Upper lobe of right lung (tissue), 1 donor: ENCODE measurements at places on chromosomes 7 and 10. TPM values are rescaled to one million over a fixed set of nuclear protein-coding genes. Genes with fewer than 3 reads are reported as not detected.
A peak's percentile ranks its signal among the peaks of the same experiment; 100 is the strongest.

The TLX1 gene
- not detected for total RNA-seq

DNA sequence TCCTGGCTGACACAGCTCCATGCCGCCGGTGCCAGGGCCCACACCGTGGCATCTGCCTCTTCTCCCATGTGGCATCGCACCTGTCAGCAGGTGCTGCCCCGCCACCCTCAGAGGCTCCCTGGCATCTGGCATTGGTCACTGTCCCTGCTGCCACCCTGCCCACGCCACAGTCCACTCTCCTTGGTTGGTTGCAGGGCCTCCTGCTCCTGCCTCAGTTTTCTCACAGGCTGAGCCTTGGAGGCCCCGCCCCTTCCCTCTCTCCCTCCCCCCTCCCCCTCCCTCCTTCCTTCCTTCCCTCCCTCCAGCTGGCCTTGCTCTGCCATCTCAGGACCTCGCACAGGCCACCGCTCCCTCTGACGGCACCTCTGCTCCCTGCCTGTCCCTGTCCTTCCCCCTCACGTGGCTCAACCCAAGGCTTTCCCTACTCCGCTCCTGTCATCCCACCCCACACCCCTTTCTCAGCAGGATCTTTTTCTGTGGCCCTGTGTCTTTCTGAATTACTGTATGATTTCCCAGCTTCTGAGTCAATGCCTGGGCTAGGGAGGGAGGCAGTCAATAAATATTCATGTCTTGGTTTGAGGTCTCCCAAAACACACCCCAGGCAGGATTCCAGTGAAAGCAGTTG is 87.4 kb downstream of the INPP5A start:
- DNase-seq: peak; percentile 58

DNA sequence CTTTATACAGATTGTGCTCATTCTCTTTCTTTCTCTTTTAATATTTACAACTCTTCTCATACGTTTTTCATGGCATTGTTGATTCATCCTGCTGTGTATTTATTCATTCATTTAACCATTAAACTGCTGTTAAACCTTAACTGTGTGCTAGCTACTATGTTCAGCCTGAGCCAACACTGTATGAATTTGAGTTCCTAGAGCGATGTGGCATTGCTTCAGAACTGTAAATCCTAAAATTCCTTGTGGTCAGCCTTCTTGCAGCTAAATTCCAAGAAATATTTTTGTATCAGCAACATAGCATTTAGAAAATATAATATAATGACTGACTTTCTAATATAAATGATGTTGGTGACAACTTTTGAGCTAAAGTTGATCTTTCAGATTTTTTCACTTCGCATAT is 184.7 kb upstream of the FZD1 start:
- DNase-seq: no peak

DNA sequence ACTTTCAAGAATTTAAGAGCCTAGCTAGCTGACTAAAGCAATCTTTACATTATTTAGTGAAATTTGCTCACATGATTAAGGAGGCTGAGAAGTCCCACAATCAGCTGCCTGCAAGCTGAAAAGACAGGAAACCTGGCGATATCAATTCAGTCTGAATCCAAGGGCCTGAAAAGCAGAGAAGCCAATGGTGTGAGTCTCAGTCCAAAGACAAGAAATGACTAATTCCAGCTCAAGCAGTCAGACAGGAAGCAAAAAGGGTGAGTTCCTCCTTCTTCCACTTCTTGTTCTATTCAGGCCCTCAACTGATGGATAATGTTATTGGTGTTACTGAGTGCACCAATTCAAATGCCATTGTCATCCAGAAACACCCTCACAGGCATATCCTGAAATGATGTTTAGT is 1231.6 kb upstream of the CELF2 start:
- no peak for DNase-seq

DNA sequence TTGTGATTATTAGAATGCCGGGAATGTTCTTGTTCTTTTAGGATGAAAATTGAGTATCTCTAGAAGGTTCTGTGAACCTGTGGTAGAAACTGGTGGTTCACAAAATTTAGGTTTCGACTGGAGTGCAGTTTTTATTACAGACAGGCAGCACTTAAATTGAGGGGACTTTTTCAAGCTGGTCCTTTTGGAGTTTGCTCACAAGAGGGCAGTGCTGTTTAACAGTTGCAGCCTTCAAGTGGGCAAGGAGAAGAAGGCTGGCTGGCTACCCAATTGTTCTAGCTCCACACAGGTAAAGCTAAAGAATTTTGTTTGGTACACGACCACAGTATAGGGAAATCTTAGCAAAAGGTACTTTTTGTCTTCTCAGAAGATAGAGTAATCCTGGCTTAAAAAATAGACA is 233.6 kb downstream of the SNX13 start:
- no peak for DNase-seq

- DNase-seq: no peak
These were observed 327.3 kb downstream of the PHTF2 start for GRCh38 chr7:78125884-78126283.

- no peak for DNase-seq
These were observed 1021.6 kb downstream of the GATA3 start for GRCh38 chr10:9076066-9076465.

The RADIL gene
- 7.3 TPM for total RNA-seq

The SMKR1 gene
- total RNA-seq: not detected

- DNase-seq: no peak
These were observed 22.7 kb upstream of the TRPV6 start for GRCh38 chr7:142908290-142908689.

GRCh38 chr7:36887233-36887632 is 162.9 kb upstream of the AOAH start:
- no peak for DNase-seq

DNA sequence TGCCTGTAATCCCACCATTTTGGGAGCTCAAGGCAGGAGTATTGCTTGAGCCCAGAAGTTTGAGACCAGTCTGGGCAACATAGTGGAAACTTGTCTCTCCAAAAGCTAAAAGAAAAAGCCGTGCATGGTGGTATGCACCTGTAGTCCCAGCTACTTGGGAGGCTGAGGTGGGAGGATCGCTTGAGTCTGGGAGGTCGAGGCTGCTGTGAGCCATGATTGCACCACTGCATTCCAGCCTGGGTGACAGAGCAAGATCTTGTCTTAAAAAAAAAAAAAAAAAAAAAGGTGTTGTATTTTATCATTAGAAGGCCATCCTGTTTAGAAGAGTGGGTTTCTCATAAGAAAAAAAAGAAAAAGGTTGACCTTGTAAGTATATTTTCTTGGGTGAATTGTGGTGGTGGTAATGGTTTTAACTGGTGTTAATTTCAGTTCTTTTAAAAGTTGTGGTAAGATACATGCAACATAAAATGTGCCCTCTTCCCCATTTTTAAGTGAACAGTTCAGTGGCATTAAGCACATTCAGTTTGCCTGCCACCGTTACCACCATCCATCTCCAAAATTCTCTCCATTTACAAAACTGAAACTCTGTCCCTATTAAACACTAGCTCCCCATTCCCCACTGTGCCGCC is 34.7 kb downstream of the GRIFIN start:
- DNase-seq: no peak

- DNase-seq: peak; percentile 72
These were observed 227.5 kb downstream of the WDR11 start for GRCh38 chr10:121078672-121079102.

GRCh38 chr10:63005246-63005645 is 127.9 kb upstream of the NRBF2 start:
- no peak for DNase-seq

The FLNC gene
- total RNA-seq: 7.7 TPM

The ALDH18A1 gene
- 32.8 TPM for total RNA-seq

DNA sequence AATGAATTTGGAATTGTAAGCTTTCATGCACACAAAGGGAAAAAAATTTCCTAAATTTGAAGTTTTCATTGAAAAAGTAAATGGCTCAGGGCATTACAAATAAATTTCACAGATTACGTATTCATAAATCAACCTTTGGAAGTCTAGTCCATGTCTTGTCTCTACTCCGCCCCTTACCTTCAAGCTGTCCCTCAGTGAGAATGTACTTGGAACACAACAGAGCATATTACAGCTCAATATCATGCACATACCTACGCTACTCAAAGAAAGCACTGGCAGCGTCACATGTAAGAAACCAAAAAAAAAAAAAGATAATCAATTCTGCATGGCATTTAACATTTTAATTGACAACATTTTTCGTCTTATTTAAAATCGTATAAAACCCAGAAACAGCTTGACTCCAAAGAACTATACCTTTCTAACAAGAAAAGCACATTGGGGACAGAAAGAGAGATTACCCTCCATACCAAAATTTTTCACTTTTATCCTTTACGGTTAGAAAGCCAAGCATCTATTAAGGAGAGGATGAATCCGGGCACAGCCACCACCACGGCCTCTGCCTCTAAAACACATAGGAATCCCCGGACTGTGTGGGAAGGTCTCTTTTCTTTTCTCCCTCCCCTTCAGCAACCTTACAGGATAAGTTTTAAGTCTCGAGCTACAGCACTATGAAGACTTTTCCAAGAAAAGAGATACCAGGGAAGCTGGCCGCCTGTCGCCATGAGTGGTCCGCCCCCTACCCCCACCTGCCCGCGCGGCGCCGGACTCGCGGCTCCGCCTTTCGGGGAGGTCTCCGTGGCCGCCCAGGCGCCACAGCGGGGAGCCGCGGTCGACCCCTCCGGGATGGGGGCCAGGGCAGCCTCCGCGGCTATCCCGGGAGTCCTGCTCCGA is 1.1 kb downstream of the JMJD1C start:
- DNase-seq: no peak

DNA sequence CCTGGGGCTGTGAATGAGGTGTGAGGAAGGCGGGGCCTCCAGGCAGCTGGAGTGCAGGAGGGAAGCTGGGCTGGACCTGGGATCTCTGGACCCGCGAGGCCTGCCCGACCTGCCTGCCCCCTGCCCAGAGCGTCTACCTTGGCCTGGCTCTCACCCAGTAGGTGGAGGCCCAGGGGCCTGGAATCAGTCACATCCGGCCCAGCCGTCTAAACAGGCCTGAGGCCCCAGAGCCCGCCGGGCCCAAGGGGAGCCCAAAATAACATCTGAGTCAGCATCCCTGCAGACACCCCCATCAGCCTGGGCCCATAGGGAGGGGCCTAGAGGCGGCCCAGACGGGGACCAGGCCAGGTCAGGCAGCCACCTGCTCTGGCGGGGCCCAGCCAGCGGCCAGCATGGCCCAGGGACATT is 15.1 kb upstream of the ELN start:
- DNase-seq: no peak

DNA sequence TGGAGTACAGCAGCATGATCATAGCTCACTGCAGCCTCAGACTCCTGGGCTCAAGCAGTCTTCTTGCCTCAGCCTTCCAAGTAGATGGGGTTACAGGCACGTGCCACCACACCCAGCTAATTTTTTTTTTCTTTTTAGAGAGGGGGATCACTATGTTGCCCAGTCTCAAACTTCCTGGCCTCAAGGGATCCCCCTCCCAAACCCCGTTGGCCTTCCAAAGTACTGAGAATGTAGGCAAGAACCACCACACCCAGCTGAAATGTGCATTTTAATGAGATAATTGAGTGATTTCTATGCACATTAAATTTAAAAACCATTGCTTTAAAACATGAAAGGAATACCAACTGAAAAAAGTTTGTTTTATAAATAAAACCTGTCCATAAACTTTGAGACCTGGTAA is 25.6 kb downstream of the MARCHF5 start:
- no peak for DNase-seq

GRCh38 chr7:21869785-21870402 is 75.8 kb downstream of the CDCA7L start:
- no peak for DNase-seq

The ZNF736 gene
- total RNA-seq: 13.5 TPM

- DNase-seq: peak; percentile 91
These were observed 9.8 kb downstream of the ZNF775 start for GRCh38 chr7:150388709-150389531.
